ENCODE measurements at places on chromosomes 3 and 15.

DNA sequence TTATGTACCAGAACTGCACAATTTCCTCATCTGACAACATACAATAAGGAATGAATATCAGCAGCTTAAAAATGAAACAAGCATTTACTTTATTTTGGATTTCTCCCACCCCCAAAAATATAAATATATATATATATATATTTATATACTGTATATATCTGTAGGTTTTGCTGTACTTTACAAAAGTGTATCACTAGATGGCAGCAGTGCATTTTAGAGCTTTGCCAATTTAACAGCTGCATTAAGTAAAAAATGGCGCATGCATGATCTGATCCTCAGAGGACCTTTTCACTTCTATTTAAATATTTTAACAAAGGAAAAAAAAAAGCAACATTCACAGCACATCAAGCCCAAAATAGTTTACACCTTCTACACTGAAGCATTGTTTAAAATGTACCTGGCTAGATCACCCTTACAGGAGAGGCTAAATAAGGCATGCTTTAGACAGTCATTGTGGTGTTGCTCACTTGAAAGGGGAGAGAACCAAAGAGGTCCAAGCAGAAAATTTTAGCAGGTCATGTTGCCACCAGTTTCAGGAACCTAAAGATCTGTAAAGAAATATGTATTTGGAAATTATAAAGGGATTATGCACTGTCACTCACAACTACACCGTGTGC lies 72.6 kb downstream of the NPTN start:
- DNase-seq: peak; percentile 84

DNA sequence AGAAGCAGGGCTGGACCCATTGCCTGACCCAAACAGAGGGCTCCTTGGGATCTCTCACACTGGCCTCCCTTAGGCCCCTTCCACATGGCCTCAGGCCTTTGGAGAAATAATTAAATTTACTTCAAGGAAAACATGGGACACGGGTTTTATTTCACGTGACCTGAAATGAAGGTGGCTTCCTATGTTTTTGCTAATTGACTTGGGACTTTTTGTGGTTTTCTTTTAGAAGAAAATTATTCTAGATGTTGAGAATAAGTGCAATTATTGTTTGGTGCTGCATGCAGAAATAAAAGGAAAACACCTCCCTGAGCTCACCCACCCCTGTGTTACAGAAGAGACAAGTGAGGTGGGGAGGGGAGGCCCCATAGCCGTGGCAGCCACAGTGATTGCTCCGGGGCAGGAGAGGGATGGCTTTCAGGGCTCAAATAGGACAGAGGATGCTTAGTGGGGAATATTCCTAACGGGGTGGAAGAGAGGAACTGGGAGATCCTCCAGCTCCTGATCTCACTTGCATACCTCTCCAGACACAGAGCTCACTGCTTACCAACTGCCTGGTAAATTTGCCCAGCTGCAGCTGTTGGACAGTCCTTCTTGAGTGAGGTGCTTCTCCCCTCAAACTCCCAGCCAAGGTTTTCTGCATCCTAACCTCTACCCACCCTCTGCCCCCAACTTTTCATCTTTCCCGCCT lies 29.2 kb upstream of the RPL29 start:
- DNase-seq: no peak

- peak; percentile 35 for DNase-seq
Measured at GRCh38 chr3:104939196-104939595, 427.5 kb upstream of the ALCAM start.

GRCh38 chr3:50112462-50112861 lies 23.7 kb downstream of the RBM5 start:
- DNase-seq: no peak

GRCh38 chr3:111989061-111989678 lies 9.6 kb upstream of the TAGLN3 start:
- DNase-seq: peak; percentile 78

DNA sequence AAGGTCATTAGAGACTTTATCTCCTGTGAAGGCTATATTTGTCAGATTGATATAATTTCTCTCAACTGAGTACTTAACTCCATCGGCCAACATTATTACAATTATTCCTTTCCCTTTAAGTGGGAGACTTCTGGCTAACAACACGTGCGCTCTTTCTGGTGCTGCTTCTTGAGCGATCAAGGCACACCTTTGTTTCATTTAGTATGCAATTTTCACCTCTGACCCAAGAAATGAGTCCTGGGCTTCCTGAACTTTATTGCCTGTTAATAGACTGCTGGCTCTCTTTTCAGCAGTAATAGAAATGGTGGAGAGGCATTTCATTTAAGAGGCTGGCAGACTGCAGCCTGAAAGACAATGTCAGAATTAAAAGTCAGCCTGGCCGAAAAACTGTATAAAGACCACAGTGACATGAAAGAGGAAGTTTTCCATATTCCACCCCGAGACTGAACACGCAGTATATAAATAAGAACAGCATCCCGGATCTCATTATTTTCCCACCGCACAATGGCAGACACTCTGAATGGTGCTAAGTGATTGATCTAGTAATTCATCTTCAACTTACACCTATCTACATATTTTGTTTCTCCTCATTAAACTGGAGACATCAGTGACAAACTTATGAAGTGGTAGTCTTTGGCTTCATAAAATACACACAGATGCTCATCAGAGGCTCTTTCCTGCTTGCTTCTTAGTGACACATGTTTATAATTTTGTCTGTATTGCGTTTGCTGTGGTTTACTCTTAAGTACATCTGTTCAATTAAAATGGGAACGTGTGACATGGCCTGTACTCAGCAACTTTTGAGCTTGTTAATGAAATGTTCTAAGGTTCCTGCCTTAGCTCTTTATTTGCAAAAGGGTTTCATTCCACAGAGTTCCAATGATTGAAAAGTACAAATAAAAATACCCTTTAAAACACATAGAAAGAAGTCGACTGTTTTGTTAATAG lies 299.9 kb downstream of the MECOM start:
- no peak for DNase-seq

GRCh38 chr15:65318870-65319356 lies 14.4 kb downstream of the RNU5B-1 start:
- DNase-seq: peak; percentile 79

GRCh38 chr3:191280882-191281281 lies 48.3 kb upstream of the CCDC50 start:
- no peak for DNase-seq

- no peak for DNase-seq
Measured at GRCh38 chr3:118181274-118181673, 853.4 kb downstream of the IGSF11 start.

GRCh38 chr15:40233727-40234577 lies 4.9 kb upstream of the PAK6 start:
- DNase-seq: no peak

GRCh38 chr15:59751552-59752413 lies 62.7 kb upstream of the BNIP2 start:
- peak; percentile 16 for DNase-seq

DNA sequence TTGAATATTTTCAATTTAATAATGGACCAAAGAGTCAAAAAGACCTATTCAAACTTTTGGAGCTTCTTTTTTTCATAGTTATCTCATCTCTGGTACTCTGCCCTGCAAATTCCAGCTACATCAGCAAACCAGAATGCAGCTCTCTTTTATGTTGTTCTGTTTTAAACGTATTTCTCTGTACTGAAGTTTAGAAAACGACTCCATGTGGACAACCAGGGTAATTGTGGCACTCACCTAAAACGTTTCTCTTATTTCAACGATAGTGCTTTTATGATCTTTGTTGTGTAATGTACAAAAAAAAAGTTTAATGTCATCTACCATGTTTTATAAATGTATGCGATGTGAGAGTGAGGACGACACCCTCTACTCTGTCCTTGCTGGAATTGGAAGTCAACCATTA lies 1472.3 kb upstream of the GBE1 start:
- no peak for DNase-seq

- DNase-seq: no peak
Measured at GRCh38 chr3:97983933-97984491, 11.8 kb upstream of the RIOX2 start.

DNA sequence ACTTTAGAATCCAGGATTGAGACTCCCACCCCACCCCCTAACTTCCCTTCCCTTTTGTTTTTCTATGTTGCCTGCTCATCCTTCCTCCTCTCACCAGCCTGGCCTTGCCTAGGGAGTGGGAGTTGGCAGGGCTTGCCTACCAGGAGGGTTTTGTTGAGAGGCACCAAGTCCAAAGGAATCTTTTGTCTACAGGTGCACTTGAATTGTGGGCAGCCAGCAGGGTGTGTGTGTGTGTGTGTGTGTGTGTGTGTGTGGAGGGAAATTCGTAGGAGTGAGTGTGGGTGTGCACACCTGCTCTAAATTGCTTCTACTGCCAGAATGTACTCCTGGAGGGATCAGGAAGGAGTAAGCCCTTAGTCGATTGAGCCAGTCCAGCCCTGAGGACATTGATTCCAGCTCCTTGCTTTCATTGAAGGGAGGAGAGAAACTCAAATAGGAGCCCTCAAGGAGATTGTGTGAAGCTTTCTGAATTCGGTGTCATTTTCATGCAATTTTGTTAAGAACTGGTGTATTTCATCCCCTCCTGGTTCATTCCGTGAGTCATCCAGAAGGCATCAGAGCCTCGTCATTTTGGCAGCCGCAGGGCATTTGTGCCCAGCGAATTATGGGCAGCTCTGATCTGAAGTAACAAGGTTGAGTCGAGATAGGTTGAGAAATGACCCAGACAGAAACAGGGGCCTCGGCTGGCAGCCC lies 112.1 kb downstream of the SLCO3A1 start:
- peak; percentile 63 for DNase-seq

DNA sequence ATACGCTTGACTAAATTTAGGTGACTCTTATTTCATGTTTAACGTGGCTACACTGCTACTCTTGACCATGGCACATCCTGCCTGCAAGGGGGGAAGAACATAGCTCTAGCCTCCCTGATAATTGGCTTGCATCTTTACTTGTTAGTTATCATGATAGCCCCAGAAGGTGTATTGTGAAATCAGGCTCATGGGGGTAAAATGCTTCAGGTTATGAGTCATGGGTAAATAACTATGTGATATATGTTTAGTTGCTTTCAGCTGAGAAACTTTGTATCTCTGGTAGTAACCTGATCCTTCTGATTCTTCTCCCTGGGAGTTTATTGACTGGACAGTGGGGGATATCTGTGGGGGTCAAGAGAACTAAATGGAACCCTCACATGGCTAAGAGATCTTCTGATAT lies 660.8 kb upstream of the UBE2E2 start:
- DNase-seq: peak; percentile 56

GRCh38 chr15:101013769-101014675 lies 94.9 kb downstream of the LRRK1 start:
- no peak for DNase-seq

GRCh38 chr3:150278843-150279381 lies 129.2 kb upstream of the TSC22D2 start:
- DNase-seq: no peak

DNA sequence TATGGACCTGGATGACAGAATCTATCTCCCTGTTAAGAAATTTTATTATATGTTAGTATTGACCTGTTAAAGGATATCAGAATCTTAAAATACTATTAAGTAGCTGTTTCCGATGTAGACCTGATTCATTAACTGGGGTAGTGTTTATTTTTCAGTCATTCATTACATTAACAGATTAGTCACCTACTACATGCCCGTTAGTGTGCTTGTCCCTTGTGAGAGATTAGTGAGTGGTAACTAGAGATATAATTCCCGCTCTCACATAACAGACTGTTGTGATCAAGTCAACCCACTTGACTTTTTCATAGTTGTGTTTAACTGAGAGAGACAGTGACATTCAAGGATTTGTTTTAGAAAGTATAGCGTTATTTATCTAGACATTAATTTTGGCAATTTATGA lies 166.8 kb downstream of the TCF12 start:
- DNase-seq: peak; percentile 13

- no peak for DNase-seq
Measured at GRCh38 chr15:35102186-35102585, 17.1 kb upstream of the NANOGP8 start.

DNA sequence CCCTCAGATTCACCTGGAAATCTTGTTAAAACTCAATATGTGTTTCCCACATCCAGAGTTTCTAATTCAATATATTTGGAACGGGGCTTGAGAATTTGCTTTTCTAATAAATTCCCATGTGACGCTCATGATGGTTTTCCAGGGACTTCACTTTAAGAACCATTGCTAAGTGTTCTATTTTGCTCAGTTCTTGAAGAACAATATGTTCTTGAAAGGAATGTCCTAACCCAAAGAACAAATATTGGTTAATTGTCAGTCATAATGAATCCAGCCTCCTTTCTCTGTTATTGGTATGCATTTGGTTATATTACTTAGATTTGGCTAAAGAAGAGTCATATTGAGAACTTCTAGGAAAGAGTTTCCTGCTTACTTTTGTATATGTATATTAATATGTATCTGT lies 4.4 kb upstream of the PLSCR2 start:
- peak; percentile 86 for DNase-seq

DNA sequence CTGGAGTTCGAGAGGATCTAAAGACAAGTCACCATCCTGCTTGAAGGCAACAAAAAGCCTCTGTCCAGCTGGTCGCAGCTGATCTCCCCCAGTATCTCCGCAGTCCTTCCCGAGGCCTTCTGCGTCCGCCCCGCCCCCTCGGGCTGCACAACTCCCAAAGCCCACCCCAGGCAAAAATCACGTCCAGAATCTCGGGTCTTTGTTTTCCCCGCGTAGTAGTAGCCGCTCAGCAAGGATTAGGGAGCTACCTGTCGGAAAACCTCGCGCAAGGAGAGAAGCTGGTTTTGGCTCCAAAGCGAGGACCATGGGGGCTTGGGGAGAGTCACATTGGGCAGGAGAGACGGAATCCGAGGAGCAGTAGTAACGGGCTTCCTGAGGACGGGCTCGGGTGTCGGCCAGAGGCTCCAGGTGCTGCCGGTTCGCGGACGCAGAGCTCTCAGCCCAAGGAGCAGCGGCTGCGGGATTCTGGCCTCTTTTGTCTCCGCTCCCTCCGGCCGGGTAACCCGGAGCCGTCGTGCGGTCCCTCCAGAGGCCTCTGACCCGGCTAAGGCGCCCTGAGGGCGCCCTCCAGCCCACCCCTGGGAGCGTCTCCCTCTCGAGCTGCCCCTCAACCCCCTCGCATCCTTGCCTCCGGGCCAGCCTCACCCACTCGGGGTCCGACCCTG lies 401 bp downstream of the ZSCAN29 start:
- DNase-seq: peak; percentile 36

DNA sequence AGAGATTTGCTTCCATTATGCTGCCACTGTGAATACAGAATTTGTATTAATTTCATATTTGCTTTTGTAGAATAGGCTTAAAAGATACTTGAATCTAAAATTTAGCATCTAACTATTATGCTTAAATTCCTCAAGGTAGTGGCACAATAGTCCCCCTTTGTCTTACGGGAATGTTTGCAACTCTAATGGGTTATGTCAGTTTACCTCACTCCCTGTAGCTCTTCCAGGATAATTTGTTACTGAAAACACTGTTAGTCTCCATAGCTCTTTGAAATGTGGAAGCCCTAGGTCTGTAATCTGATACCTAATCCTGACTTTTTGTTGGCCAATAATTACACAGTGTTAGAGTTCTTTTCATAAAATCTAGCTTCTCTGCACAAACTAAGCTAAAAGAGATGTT lies 433.4 kb downstream of the PYDC2 start:
- DNase-seq: no peak

DNA sequence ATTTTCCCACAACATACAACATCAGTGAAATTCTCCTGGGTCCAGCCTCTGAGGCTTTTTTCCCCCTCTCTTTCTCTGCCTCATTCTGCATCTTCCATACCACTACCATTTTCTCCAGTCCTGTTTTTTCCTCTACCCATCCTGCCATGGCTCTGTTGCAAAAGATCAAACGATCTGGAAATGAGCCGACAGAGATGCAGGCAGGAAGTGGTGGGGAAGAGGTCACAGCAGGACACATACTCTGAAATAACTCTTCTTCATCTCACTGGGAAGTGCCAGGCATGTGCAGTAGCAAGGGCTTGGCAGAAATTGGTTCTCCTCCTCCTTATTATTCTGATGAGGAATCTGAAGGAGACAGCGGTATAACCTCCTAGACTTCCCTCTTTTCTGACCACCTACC lies 114.3 kb downstream of the CORO2B start:
- peak; percentile 43 for DNase-seq

- no peak for DNase-seq
Measured at GRCh38 chr3:39329493-39329892, at the start of gene CCR8. TSS of gene CCR8 (plus strand) at chr3:39329709. CDS start at chr3:39332332, 2,623 bp downstream.

Measured in fibroblast of mammary gland (primary cell).